ENCODE measurements at places on chromosomes 3 and 15.

- no peak for DNase-seq
These were observed 137.1 kb downstream of the ZNF609 start for GRCh38 chr15:64597477-64597822.

DNA sequence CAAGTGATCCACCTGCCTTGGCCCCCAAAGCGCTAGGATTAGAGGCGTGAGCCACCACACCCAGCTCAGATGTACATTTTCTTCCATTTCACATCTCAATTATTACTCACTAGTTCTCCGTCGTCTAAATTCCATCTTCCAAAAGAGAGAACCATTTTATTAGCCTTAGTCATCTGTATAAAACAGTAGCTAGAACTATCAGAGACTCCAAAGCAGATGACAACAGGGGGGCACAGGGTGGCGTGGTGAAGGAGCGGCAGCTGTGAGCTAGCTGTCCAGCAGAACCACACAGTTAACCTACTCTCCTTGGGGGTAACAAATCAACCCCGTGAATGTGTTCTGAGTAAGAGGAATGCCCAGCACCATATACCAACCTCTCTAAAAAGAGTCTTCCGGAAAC lies 7.1 kb downstream of the SLC25A20 start:
- no peak for DNase-seq

DNA sequence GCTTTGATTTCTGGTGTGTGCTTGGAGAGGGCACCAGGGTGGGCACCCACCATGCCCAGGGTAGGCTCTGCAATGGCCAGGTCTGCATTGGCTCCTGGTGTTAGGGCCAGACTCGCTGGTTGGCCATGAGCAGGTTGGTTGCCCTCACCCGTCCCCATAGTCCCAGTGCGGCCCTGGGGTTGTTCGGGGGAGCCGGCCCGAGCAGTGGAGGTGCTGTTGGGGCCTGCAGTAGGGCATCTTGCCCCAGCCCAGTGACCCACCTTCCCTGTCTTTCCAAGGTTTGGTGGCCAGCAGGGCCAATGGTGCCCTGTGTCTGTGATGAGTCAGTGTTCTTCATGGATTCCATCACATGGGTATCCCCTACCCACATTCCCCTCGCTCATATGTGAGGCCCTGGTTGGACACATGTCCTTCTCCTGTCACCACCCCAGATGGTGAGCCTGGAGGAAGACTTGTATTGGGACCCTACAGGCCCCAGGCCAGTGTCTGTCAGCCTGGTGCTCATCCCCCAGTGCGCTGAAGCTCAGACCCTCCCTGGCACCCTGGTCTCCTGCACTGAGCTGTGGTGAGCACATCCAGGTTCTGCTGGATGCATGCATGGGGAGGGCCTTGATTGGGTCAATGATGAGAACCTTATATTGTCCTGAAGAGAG lies 190.1 kb downstream of the UBE3A start:
- DNase-seq: no peak

DNA sequence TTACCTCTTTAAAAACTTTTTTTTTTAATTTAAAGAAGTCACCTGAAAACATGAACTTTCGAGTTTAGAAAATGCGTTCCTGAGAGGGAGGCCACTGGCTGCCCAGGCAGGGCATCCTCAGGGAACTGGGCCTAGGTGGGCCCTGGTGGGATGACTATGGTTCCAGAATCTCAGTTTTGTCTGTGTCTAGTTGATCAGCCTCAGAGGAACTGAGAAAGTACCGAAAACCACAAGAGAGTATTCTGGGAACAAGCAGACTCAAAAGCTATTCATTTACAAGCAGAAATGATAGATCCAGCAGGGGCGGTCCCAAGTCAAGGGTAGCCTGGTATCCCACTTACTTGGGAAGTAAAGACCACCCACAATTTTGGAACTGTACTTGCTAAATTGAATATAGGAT lies 10.5 kb downstream of the WWTR1 start:
- DNase-seq: no peak

DNA sequence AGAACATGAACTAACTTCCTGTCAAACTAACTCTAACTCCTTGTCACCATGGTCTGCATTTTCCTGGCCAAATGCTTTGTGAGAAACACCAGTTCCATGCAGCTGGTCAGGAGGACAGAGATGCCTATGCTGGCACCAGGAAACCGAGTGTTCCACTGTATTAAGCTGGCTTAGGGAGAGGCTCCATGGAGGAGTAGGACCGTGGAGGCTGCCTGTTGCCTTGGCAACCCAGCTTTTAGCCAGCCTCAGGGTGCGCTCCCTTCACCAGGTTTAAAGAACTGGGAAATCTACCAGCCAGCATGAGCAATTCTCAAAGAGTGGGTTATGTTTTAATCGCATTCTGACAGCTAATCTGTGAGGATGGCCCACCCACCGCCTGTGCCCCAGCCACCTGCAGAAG lies 394.1 kb downstream of the OCA2 start:
- no peak for DNase-seq

- no peak for DNase-seq
These were observed 11.0 kb downstream of the CHDH start for GRCh38 chr3:53835257-53835656.

GRCh38 chr3:144548346-144548745 lies 576.7 kb downstream of the DIPK2A start:
- no peak for DNase-seq

Data from Caki2 (cell line).